GDM1 (cell line): ENCODE measurements at places on chromosomes 2 and 18.

DNA sequence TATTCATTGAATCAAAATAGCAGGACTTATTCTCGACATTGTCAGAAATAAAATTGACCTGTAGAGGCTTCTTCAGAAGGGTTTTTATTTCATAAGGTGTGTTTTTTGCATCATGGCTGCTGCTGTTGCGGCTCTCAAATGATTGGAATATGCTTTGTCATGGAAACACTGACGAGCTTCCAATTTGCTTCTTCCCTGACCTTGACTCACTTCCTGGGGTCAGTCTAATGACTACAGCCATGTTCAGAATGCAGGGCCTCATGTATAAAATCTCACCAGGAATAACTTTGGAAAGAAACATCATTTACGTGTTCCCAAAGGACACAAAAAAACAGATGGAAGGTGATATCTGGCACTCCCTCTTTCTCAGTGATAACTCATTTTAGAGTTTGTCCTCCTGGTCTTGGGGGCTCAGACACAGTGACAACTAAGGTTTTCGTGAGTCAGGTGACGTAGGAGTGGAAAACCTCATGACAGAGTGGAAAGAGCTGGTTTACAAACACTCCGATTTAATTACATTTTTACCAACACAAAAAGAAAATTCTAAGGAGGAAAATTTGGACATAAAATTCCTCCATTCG, 467.0 kb upstream of the RAB12 start:
- DNase-seq, result no peak

- DNase-seq, result no peak
These were observed 184.4 kb upstream of the SLC39A10 start for GRCh38 chr2:195472501-195473234.

GRCh38 chr2:168583710-168584521, 127.8 kb downstream of the CERS6 start:
- DNase-seq, result no peak

- DNase-seq, result no peak
These were observed 367.0 kb upstream of the RAB12 start for GRCh38 chr18:8242151-8242696.

- no peak for DNase-seq
These were observed 95.3 kb downstream of the FSIP2 start for GRCh38 chr2:185833864-185834263.

DNA sequence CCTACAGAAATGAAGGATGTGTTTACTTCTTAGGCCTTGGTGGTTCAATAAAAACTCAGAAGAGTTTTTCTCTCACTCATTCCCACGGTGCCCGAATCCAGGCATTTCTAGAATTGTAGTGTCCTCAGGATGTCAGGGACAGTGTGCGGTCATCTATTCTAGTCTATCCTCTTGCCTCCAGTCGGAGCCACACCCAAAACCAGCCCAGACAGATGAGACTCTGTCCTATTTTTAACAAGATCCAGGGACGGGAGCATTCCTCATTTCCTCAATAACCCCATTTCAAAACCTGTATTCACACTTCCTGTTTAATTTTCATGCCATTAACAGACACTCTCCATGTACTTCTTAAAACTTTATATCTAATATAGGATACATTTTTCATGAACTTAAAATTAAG, 11.6 kb upstream of the RBMS1 start:
- no peak for DNase-seq

GRCh38 chr2:199646439-199646838, 188.7 kb upstream of the SATB2 start:
- DNase-seq, result no peak

- no peak for DNase-seq
These were observed 99.7 kb upstream of the OTOS start for GRCh38 chr2:240240017-240240734.

- DNase-seq, result no peak
These were observed 182.1 kb downstream of the ZNF804A start for GRCh38 chr2:184780384-184780783.

- no peak for DNase-seq
These were observed 40.0 kb downstream of the SLC40A1 start for GRCh38 chr2:189540551-189540950.

- no peak for DNase-seq
These were observed 82.8 kb upstream of the PNPT1 start for GRCh38 chr2:55776479-55776878.

DNA sequence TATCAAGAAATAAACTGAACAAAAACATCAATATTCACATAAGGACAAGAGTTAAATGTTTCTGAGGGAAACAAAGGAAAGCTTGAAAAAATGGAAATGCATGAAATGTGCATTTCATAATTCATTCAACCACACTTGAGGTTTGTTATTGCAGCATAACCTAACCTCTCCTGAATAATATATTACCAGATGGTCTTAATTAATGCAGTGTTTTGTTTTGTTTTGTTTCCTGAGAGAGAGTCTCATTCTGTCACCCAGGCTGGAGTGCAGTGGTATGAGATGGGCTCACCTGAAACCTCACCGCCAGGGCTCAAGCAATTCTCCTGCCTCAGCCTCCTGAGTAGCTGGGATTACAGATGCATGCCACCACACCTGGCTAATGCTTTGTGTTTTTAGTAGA, 139.9 kb upstream of the PIEZO2 start:
- no peak for DNase-seq

DNA sequence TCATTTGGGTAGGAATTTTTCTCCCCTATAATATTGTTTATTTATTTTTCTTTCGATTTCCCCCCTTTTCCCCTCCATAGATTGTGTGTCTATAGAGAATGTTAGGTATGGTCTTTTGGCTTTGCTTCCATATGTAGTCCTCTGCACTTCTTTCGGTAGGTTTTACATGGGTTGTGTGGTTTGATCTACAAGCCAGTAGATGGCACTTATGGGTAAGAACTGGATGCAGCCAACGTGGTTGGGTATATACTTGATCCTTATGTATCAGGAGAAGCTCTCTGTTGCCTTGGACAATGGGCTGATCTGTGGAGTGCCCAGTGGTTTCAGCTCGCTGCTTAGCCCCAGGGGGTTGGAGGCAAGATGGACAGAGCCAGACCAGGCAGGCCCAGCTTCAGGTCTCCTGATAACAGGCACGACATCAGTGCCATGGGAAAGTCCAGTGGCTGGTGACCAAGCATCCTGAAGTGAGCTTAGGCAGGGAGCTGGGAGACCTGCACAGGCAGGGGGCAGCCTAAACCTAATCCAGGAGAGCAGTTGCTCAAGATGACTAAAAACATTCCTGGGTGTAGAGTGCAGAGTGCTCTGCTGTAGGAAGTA, 488.3 kb downstream of the CCDC85A start:
- no peak for DNase-seq

GRCh38 chr2:8753609-8754008, 71.8 kb downstream of the ID2 start:
- DNase-seq, result no peak

- no peak for DNase-seq
These were observed 11.6 kb downstream of the TRPM8 start for GRCh38 chr2:233928594-233929351.

DNA sequence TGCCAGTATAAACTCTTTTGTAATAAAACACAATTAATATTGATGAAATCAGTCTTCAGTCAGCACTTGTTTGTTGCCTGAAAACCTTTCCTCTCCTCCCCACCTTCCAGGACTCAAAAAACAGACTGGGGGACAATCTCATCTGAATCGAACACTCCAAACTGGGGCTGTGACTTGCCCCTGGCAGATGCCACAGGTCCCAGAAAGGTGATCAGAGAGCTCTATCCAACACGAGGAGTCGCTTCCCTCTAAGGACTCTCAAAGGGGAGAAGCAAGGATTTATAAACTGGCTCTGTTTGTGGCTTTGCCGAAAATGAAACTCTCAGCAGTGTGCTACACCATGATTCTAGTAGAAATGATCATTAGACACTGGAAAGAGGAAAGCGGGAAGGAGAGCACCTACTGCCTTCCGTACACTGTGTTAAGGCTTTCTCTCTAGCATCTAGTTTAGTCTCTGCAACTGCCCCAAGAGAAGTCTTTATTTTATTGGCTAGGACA, 199.2 kb downstream of the TGIF1 start:
- DNase-seq, result no peak

DNA sequence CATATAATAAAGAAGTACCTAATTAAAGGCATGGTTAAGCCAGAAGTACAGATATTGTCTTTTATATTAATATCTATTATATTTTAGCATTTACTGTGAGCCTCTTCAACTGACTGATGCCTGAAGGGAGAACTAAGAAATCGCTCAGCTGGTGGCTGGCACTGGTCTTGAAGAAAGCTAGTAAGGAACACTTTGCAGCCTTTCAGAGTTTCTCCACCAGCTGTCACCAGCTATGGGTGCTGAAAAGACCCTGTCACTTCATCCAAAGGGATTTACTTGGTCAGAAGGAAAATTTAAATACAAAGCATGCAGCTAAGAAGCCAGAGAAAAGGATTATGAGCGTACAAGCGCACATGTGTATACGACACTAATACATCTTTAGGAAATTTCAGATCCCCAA, 525.9 kb downstream of the TMEM182 start:
- no peak for DNase-seq

DNA sequence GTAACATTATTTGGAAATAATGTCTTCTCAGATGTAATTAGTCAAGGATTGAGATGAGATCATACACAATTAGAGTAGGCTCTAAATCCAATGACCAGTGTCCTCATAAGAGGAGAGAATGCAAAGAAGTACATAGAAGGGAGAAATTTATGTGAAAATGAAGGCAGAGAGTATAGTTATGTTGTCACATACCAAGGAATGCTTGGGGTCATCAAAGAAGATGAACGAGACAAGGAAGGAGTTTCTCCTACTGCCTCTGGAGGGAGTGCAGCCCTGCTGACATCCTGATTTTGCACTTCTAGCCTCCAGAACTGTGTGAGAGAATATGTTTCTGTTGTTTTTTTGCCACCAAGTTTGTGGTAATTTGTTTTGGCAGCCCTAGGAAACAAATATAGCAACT, 100.1 kb downstream of the GALNT13 start:
- no peak for DNase-seq

- DNase-seq, result no peak
These were observed 23.3 kb downstream of the CACNB4 start for GRCh38 chr2:152075461-152076050.

DNA sequence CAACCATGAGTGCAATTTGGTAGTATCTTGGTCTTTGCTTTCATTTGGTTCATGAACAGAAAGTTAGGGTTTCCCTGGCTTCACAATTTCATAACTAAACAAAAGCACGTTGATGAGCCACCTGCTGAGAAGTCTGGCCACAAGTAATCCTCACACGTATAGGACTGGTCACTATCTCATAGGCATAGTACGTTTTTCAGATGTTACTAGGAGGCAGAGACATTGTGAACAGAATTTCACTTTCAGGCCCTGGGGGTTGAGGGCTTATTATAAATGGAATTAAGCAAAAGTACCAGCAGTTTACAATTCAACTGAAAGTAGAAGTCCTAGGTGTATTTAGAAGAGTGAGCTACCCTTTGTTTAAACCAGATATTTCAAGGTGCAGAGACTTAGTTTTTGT, 277.1 kb downstream of the ALPK2 start:
- no peak for DNase-seq

DNA sequence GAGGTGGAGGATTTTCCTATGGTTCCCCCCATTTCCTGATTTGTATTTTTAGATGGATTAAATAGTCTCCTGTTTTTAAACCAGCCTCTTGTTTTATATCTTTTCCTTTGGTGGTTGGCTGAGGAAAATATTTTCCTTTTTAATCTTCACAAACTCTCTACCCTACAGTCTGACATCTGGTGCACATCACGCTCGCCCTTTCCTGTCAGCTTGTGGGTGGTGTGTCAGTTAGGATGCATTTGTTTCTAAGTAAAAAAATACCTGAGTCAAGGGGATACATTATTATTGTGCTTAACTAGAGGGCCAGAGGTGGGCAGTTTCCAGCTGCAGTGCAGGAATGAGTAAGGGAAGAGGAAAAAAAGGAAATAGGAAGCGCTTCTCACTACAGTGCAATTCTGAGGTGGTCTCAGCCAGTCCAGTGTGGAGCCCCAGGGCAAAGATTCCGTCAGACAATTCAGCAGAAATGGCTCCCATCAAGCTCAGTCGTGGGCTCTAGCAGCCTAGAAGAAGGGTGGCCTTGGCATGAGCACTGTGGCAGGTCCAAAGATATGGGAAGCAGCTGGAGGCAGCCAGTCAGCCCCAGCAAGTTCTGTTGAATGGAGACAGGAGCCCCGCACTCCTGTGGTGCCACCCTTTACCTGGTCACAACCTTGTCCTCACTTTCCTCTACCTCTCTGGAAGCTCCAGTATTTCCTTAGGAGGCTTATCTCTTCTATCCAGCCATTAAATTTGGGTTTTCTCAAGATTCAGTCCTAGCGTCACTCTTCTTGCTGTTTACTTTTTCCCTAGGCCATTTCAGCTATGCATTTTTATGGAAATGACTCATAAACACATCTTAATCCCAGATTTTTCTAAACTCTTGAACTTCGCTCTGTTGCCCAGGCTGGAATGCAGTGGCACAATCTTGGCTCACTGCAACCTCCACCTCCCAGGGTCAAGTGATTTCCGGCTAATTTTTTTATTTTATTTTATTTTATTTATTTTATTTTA, 18.5 kb downstream of the SFTPB start:
- no peak for DNase-seq

DNA sequence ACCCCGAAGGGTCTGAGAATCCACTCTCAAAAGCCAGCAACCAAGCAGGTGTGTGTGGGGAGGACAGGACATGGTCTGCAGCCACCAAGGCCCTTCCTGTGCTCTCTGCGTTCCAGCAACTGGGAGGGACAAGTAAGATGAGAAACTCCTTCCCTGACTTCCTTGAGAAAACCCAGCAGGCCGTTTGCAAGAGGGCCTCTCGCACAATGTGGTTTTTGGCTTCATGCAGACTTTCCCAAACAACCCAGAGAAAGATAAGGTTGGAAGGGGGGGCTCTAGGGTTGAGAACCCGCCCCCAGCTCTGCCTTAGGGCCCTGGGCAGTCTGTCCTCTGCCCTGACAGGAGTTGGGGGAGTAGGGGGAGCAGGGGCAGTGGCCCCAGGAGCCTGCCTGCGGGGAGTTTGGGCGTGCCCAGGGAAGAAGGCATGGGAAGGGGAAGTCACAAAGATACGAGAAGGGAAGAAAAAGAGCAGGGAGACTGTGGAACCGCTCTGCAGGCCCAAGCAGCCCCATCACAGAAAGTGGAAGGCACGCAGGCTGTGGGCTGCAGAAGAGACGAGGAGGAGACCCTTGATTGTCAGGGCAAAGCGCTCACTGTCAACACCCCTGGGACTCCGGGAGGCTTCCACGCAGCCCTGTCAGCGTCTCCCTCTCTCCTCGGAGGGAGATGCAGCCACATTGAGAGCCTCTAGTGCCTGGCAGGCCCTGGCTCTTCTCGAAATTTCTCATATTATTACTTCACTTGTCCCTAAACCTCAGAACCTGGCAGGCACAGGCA, 99.8 kb downstream of the SMAD7 start:
- DNase-seq, result no peak

- DNase-seq, result no peak
These were observed 356.9 kb upstream of the SMIM21 start for GRCh38 chr18:75784390-75784789.

GRCh38 chr2:195543063-195543462, 114.0 kb upstream of the SLC39A10 start:
- no peak for DNase-seq

DNA sequence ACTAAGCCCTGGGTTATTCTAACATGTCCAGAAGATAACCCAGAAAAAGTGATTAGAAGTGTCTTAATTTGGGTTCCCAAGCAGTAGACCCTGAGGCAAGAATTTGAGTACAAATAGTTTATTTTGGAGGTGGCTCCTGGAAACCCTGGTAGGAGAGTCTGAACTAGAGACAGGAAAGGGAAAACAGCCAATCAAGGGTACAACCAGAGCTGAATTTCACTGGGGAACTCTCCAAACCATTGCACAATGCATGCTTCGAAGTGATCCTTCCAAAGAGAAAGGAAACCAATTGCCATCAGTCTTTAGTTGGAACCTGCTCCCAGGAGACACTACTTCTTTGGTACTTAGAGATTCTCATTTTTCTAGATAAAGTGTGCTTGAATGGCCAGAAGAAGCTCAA, 361.5 kb downstream of the MBD2 start:
- DNase-seq, result no peak
